ENCODE measurements at places on chromosomes 16 and 17.

GRCh38 chr16:7382521-7382920, 49.9 kb downstream of the RBFOX1 start:
- no peak for DNase-seq

DNA sequence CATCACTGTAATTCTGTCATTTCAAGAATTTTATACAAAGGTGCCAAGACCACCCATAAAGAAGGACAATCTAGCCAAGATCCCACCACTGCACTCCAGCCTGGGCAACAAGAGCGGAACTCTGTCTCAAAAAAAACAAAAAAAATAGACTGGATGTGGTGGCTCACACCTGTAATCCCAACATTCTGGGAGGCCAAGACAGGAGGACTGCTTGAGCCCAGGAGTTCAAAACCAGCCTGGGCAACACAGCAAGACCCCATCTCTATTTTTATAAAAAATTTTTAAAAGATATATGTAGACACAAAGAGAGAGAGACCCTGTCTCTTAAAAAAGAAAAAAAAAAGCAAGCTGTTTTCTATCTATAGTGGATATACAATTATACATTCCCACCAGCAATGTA, 8.8 kb downstream of the UBE2G1 start:
- no peak for DNase-seq

DNA sequence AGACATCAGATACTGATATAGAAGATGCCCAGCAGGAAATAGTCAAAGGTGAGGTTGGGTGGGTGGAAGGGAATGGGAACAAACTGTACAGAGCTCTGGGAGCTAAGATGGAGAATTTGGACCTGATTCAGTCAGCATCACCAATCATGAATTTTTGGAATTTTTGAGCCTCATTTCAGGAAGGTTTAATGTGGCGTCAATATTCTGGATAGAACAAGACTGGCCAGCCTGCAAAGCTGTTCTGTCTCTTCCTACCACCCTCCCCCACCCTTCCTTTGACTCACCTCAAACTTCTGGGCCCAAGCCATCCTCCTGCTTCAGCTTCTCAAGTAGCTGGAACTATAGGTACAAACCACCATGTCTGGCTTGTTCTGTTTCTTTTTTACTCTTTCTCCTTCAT, 32.6 kb downstream of the CTCF start:
- DNase-seq = no peak

GRCh38 chr17:31687505-31688126, 171.4 kb downstream of the COPRS start:
- DNase-seq = no peak

- no peak for DNase-seq
Observed at GRCh38 chr16:29649588-29650494, 13.2 kb upstream of the SPN start.

DNA sequence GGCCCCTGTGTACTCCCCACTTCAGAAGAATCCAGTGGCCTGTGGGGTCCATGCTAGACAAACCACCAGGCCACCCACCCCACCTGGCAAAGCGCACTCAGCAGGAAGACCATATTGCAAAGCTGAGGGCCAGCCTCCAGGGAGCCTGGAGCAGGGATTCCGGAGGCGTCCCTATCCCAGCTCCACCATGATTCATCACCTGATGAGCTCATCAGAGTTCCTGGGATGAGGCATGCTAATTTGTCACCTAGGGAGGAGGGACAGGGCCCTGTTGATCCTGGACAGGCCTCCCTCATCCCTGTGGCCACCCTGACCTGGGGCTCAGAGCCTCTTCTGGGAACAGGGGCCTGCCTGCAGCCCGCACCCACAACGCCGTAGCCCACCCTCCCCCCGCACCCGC, 131.6 kb upstream of the PLCG2 start:
- DNase-seq = no peak

GRCh38 chr17:67311575-67311974, 54.8 kb downstream of the PSMD12 start:
- no peak for DNase-seq

- DNase-seq = no peak
Observed at GRCh38 chr17:49580055-49580721, 4.5 kb downstream of the NXPH3 start.

GRCh38 chr16:74774223-74775139, at the start of gene FA2H:
Gene FA2H (minus strand): TSS chr16:74774820. CDS start chr16:74774755, 65 bp downstream.
- peak; percentile 24 for DNase-seq

- DNase-seq = no peak
Observed at GRCh38 chr16:13612623-13613022, 307.3 kb upstream of the ERCC4 start.

DNA sequence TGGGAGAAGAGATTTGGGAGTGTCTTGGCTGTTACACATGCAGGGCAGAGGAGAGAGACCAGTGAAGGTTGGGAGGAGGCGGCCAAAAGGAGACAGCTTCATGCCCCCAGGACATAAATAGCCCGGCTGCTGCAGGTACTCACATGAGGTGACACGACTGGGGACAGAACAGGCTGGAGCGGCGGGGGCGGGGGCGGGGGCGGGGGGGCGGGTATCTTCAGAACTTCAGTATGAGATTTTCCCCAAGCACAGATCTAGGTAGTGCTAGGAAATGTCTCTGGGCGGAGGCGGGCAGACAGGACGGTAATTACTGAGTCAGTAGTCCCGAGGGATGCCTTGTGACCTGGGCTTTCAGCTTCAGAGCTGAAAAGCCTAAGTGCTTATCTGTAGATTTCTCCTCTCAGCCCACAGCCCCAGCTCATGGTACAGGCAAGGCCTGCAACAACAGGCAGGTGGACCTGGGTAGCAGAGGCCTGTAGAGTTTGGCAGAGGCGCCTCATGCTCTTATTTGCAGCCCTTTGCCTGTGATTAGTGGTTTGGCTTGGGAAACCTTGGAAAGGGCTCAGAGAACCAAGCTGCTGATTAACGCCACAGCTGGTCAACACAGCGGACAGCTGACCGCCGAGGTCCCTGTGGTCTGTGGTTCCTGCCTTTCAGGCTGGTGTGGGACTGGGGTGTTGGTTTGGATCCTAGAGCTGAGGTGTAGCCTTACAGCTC, 24.5 kb downstream of the UNK start:
- DNase-seq = no peak

DNA sequence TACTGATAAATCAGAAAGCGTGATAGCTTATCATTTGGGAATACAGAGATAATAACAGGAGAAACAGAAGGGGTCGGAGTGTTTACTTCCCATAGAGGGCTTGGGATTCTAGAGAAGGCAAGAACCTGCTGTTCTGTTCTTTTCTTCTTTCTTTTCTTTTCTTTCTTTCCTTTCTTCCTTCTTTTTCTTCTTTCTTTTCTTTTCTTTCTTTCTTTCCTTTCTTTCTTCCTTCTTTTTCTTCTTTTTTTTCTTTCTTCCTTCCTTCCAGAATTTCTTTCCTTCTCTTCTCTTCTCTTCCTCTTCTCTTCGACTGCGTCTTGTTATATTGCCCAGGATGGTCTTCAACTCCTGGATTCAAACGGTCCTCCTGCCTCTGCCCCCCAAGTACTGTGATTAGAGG, 18.3 kb downstream of the CNEP1R1 start:
- DNase-seq = no peak

GRCh38 chr17:9389111-9389527, 186.5 kb downstream of the STX8 start:
- no peak for DNase-seq

- no peak for DNase-seq
Observed at GRCh38 chr17:33667052-33667509, 374.0 kb upstream of the ASIC2 start.

DNA sequence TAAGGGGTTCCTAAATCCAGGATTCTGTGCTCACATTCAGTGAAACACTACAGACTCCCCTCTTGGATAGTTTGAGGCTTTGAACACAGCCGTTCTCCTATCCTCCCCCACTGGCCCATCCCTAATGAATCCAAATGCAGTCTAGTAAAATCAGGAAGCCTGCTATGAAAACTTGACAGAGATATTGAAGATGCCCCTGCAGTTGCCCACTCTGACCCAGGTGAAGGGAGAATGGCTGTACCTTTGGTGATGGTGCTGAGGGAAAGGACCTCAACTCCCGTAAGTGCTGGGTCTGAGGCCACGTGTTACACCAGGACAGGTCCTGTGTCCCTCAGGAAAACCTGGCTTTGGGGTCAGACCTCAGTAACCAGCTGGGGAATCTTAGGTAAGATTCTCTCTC, 54.4 kb downstream of the SF3B3 start:
- DNase-seq = no peak

DNA sequence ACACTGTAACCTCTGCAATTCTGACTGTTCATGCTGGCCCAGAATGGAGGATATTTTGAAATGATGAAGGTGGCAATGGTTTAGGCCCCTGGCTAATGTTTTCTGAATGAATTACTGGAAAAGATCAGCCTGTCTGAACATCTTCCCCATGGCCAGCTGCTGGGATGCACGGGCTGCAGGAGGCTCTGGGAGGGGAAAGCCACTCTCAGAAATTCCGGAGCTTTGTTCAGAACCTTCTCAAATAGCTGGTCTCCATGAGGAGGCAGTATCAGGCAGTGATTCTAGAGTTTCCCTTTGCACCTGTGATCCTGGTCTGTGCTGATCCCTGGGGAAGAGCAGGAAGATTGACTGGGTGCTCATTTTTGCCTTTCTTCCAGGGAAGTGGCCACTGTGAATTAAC, 5.0 kb downstream of the SLC6A2 start:
- DNase-seq = no peak

DNA sequence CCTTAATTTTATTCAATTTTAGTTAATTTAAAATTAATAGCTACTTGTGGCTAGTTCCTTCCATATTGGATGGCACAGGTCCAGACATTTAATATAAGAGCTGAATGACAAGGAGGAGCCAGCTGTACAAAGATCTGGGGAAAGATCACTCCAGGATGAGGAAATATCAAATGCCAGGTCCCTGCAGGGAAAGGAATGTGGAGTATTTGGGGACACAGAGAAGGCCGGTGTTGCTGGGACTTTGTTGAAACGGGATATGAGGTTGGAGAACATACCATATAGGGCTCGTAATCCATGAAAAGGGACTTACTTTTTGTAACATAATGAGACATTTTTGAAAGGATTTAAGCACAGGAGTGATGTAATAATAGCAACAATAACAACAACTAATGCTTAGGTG, 426.8 kb downstream of the HS3ST4 start:
- DNase-seq = no peak

DNA sequence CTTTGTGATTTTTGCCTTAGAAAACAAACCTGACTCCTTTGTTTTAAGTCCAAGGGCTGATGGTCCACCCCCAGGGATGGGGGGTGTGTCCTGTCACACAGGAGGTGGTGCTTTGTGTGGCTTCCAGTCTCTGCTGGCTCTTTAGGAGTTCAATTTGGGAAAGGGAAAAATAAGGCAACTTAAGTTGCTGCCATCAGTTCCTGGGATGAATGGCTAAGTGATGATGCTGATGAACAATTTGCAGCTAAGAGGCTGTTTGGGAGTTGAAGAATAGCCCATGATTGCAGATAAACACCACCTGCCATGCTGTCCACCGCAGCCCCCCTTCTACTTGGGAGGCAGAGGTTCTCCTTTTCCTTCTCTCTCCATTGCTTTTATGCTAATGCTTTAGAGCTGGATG, 40.2 kb downstream of the ARL4D start:
- no peak for DNase-seq

DNA sequence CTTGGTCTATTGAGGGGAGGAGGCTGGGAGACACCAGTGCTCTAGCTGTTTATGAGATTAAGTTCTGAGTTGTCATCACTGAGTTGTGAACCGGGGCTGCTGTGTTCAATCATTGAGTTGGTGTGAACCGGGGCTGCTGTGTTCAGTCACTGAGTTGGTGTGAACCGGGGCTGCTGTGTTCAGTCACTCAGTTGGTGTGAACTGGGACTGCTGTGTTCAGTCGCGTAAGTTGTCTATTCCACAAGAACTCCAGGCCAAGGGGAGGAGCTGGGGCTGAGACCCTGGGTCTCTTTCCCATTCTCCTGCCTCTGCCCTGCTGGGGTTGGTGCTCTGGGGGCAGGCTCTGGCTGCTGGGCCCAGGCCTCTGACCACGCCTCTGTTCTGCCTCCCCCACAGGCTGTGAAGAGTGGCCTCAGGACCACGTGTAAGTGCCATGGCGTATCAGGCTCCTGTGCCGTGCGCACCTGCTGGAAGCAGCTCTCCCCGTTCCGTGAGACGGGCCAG, 24.5 kb downstream of the WNT9B start:
- no peak for DNase-seq

- no peak for DNase-seq
Observed at GRCh38 chr16:78060295-78060694, 37.9 kb downstream of the CLEC3A start.

- DNase-seq = no peak
Observed at GRCh38 chr17:15261258-15261801, 3.8 kb downstream of the PMP22 start.

GRCh38 chr16:3075523-3075915, 10.1 kb downstream of the IL32 start:
- DNase-seq = no peak

GRCh38 chr16:24851700-24852099, 5.9 kb downstream of the SLC5A11 start:
- DNase-seq = no peak

DNA sequence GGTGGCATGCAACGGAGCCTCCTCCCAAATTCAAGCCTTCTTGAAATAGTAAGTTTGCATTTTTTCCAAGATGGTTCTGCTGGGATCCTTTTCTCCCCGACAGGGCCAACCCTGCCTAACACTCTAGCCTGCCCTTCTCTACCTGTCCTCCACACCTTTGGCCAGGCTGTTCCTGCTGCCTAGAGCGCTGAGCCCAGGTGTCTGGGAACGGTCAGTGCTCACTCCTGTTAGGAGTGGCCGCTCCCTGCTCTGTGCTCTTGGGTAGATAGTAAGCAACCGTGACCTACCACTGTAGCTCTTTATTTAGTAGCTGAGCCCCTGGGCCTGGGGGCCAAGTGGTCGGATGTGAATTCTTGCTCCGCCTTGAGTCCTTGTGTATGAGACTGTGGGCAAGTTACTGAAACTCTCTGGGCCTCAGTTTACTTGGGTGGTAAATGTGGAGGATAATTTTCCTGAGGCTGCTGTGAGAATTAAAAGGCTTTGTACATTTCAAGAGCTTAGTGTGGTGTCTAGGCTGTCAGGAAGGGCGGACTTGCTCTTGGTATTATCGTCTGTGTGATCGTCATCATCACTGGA, 44.0 kb upstream of the GSE1 start:
- DNase-seq = no peak

DNA sequence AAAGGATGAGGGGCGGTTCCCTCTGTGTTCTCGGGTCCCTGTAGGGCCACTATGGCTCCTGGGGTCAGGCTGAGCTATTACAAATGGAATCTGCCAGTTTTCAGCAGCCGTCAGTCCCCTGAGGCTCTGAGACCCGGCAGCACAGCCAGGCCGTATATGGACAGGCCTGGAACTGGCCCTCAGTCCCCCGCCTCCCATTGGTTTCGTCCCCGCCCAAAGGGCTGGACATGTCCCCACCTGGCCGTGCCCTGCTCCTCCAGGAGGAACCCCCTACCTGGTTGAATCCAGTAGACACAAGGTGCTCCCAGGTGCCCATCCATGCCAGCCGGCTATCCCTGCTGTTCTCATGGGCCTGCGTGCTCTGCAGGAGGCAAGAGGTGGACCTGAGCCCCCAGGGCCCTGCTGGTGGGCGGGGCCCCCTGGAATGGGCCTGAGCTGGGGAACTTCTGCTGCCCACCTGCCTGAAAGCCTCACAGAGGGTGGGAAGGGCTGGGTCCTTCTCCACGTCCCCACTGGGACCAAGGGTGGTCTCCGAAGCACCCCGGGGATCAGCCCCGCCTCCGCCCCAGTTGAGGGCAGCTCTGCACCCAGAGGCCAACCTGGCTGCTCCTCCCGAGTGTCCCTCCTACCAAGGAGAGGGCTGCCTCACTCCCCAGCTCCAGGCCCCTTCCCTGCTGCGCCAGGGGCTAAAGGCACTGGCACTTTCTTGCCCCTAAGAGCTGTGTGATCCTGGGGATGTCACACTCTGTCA, 16.8 kb downstream of the VASN start:
- DNase-seq = no peak
